ENCODE measurements at places on chromosomes 7 and 10.

DNA sequence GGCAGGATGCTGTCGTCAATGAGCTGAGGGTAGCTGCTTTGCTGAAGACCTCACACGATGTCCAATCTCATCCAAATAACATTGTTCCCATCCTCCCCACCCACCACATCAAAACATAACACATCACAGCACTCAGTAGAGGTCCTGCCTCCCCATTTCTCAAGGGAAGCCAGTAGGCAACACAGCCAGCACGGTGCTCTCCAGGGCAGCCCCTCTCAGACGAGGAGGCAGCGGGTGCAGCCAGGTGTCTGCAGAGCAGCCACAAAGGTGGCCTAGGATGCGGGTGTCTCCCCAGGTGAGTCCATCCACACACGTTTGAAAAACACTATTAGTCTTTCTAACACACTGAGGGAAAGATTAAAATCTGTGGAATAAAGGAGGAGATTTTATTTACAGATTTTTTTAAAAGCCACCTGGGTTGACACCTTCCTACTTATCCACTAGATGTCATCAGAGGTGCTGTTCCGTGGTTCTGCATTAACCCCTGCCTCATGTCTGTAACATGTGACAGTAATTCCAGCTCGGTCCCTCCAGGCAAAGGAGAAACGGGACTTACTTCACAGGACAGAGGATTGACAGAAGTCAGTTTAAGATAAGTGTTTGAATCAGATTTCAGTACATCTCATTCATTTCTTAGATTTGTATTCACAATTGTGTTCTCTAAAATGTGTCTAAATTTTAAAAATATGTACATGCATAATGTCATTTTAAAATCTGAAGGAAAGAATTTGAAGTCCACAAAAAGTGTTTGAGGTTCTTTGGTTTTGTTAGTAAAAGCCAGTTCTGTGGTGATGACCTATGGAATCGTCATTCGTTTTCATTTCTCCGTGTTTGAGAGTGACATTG lies 68.0 kb downstream of the LANCL2 start:
- DNase-seq: no peak

DNA sequence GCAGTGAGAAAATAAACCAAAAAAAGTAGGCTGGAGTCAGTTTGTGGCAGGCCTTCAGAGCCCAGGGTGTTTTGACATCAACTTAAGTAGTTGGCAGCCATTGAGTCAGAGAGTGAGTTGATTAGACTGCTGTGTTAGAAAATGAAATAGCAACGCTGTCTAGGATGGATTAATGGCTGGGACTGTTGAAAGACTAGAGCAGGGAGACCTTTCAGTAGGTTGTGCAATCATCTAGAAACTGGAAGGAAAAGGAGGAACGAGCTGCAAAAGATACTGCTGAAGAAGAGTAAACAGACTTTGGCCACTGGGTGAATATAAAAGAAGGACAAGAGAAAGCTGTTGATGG lies 28.6 kb upstream of the TRIL start:
- no peak for DNase-seq

- DNase-seq: no peak
Observed at GRCh38 chr10:86693275-86693674, 25.0 kb downstream of the LDB3 start.

DNA sequence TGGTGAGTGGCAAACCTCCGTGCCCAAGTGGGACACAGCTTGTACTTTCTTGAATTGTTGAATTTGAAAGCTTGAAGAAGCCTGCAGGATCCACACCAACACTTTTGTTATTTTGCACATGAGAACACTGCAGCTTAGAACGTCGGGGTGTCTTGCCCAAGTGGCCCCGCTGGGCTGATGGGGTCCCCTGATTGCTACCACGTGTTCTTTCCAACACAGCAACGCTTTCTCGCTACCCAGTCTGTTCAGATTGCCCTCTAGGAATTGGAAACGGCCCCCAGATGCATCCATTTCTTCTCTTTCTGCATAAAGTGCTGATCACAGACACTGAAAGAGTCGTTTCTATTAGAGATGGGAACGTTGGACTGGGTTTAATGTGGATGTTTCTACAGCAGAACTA lies 268.5 kb downstream of the ADARB2 start:
- DNase-seq: no peak

- peak; percentile 58 for DNase-seq
Observed at GRCh38 chr10:122463466-122464249, 2.3 kb downstream of the HTRA1 start.

DNA sequence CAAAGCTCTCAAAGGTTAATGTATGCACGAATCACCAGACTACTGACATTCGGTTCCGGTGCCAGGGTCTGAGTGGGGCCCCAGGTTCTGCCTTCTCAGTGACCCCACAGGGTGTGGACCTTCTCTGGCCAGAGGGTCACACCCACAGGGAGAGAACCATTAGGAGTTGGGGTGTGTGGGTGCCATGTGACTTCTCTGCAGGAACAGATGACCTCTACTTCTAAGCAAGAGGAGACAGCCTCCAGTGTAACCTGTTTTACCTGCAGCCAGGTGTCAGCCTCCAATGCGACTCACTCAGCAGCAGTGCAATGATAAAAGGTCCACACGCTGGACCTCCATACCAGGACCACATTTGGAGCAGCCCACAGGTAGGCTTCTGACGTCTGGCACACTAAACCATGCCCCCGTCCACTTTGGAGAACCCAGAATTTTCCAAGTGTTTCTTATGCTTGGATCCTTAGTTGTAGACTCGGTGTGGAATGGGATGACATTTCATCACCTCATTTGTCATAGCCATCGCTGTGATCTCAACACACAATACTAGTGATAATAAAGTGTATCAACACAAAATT lies 16.2 kb upstream of the INSIG1 start:
- DNase-seq: no peak

DNA sequence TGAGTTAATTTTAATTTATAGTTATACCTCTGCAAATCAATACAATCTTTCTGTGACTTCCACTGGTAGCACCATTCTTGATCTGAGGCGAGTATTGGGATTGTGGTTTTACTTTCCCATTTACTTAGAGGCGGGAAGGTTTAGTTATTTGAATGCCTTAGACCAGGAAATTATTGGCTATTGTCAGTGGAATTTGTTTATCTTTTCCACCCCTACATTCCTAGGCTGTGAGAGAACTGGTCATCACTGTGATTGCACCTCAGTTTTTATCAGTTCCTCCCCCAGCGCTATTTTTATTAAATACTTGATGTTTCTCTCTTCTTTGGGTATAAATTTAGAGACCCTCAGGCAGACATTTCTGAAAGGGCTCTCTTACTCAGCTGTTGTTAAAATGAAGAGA lies 29.9 kb downstream of the CDK14 start:
- DNase-seq: no peak

Measured in left forelimb (tissue), 1 donor.